Cardiac septum (tissue), 1 donor: ENCODE measurements at places on chromosomes 6 and 20.

DNA sequence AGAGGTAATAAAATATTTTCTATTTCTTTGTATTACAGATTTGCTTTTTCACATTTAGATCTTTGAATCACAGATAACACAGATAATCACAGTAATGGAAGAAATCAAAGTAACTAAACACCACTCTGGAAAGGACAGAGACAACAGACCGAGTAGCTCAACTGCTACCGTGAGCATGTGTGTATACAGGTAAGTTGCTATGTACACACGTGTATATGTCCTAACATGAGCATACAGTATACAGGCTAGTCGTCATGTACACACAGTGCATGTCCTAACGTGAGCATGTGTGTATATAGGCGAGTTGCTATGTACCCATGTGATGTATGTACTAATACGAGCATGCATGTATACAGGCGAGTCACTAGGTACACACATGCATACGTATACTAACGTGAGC is 379.0 kb downstream of the THBS2 start:
- DNase-seq = no peak

DNA sequence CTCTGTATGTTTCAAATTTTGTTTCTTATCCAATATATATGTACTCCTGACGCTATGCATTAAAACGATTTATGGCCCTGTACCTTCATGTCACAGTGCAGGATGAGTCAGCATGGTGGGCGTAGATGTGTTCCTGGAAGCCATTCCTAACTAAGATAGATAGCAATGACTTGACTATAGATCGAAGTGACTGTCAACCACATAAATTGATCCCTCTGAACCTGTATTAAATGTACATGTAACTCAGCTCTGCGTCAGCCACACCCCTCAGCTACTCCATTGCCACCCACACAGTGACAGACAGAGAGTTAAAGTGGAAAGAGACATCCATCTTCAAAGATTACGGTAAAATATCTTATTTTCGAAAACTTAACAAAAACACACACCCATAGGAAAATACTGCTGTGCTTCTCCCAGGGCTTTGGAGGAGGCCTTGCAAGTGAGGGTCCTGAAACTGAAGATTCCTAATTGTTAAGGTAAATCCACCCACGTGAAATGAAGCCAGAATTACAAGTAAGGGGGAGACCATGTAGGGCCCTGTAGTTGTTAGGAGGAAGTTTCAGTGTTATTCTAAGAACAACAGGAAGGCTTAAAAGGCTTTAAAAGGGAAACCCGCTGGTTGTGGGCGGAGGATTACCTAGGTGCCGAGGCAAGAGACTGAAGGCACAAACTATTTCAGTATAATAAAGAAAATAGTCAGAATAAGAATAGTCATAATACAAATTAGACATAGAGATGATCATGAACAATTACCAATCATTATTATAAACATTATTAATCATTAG is 10.3 kb upstream of the RAD21L1 start:
- DNase-seq = no peak

DNA sequence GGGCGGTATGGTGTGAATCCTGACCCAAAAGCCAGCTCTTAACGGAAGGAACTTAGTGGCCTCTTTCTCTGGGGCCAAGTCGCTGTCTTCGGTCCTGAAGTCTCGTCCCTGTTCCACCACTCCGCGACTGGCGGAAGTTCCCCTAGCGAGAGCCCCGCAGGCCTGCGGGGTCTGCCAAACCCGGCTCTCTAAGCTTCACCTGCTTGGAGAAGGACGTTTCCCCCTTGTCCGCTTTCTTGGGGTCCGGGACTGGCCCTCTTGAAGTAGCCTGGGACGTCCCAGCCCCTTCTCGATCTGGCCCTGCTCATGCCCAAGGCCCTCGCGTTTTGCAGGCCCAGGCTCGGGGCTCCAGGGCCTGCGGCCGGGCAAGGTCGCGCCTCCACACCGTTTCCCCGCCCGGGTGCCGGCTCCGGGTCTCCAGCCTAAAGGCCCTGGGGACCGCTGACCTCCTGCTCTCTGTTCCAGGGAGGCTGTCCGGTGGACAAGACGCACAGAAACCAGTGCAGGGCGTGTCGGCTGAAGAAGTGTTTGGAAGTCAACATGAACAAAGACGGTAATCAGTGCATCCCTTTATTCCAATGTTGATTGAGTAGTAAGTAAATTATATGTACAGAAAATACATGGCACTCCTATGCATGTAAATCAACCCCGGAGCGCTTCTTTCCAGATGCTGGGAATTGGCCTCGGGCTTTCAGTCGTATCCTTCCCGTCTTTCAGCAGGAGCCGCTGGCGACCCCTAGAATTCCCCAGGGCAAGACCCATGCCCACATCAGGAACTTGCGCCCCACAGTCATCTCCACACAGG is 8.8 kb downstream of the NR2E1 start:
- DNase-seq = no peak

- DNase-seq = no peak
Measured at GRCh38 chr20:15439551-15439950, 1102.1 kb upstream of the FLRT3 start.

DNA sequence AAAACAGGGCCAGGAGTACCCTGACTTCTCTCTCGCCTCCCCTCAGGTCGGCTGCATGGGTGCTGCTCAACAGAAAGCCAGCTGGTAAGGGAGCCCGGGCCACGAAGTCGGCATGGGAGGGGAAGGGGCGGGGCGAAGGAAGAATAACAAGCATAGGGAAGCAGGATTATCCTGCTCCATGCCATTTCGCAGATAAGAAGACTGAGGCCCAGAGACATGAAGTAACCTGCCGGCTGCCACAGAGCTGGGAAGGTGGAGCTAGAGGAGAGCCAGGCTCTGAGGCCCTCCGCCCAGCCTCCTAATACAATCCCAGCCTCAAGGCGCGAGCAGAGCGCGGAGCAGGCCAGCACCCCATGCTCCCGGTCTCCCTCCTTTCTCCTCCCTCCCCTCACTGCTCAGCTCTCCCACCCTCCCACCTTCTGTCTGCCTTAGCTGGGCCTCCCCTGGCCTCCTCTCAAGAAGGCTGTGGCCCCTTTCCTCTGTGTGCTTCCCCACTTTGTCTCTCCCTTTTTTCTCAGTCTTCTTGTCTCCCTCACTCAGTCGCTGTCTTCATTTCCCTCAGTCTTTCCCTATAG is 13.2 kb upstream of the HMGA1 start:
- DNase-seq = no peak

GRCh38 chr6:158220786-158221442 is 52.8 kb downstream of the GTF2H5 start:
- DNase-seq = peak; percentile 93
